ENCODE measurements at places on chromosomes 2 and 18.

GRCh38 chr2:12096051-12096787, 349.8 kb downstream of the LPIN1 start:
- no peak for DNase-seq

GRCh38 chr2:207202645-207203044, 36.9 kb upstream of the KLF7 start:
- peak; percentile 65 for DNase-seq

GRCh38 chr18:72846736-72847533, 20.9 kb downstream of the NETO1 start:
- no peak for DNase-seq

- DNase-seq: peak; percentile 49
Observed at GRCh38 chr2:146939991-146940685, 904.7 kb upstream of the ACVR2A start.

- peak; percentile 39 for DNase-seq
Observed at GRCh38 chr2:167136879-167137596, 248.8 kb downstream of the XIRP2 start.

DNA sequence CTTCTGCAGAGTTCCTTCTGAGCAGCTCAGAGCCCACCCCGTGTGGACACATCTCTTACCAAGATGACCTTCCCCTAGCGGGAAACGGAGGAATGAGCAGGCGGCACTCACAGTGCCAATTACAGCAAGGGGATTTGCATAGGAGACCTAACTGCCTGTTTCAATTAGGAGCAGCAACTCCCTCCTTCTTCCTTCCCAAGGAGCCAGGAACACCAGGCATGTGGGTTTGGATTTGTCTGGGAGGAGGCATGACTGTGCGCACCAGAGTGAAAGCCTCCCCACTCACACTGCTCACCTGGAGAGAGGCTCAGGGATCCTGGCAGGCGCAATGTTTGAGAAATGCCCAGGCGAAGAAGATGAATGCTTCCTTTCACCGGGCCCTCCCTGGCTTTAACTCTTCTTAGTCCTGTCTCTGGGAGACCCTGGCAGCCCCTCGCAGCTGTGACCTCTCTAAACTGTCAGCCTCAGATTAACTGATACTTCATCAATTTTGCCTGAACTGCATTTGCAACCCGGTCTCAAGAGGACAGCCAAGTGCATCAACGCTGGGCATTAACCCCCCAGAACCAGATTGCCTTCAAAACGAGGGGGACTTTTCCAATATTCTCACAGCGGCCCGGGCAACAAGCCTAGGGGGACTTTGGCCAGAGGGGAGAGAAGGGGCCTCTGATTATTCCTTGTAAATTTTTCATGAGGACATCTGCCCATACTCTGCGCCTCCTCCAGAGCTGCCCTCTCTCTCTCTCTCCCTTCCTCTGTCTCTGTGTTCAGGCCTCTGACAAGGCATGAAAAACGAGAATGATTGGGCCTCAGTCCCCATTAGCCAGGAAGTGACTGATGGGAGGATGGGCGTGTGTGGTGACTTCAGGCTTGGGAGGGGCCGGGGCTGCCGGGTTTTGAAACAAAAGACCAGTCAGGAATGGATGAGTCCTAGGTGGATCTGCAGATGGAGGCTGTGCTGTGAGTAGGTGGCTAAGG, 93.8 kb downstream of the CMPK2 start:
- DNase-seq: peak; percentile 40

GRCh38 chr2:98012561-98012991, 16.8 kb upstream of the TMEM131 start:
- DNase-seq: no peak

- peak; percentile 93 for DNase-seq
Observed at GRCh38 chr2:239264492-239264837, 136.4 kb downstream of the HDAC4 start.

DNA sequence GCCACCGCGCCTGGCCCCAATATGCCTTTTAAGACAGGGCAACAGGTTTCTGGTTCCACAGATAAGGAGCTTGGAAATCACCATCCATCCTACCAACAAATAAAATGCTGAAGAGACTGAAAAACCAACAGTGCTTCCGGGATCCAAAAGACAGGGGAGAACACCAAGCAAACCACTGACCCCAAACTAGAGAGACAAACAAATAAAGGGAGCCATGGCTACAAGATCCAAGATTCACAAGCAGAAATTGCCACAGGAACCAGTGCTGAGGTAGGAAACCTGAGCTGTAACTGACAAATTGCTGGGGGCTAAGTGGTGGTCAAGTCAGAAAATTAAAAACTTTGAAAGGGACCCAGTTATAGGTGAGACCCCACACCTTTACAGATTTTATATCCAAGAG, 76.5 kb downstream of the ROCK2 start:
- DNase-seq: no peak

DNA sequence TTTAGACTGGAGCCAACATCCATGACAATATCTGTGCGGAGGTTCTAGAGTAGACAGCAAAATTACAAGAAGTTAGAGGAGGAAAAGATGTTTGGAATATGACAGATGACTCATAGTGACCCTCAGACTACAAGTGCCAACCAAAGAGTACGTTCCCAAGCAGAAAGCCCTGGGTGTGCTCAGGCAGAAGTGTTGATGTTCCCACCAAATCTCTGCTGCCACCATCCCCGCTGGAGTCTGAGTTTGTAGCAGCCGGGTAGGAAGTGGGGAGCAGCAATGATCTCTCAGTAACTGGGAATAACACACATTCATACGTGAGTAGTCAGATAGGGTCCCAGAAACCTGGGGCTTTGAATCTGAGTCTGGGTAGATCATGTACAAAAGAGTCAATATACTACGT, 73.2 kb downstream of the XDH start:
- no peak for DNase-seq

DNA sequence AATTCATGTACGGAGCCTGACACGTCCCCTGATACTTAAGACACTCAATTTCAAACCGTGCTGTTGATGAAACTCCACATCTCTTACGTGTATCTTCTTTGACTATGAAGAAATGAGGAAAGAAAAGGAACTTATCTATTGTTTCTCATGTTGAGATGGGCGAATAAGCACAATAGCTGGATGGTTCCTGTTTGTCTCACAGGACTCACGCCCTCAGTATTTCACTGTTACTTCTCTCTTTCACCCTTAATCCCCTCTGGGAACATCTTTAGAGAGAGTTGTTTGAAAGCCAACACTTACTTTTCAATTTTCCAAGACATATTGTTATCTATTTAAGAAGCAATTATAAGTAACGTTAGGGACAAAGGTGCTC, 99.8 kb downstream of the COPS8 start:
- DNase-seq: no peak

GRCh38 chr2:219615894-219616293, 11.5 kb upstream of the SLC4A3 start:
- DNase-seq: no peak

- no peak for DNase-seq
Observed at GRCh38 chr2:240640939-240641338, 15.7 kb downstream of the GPR35 start.

DNA sequence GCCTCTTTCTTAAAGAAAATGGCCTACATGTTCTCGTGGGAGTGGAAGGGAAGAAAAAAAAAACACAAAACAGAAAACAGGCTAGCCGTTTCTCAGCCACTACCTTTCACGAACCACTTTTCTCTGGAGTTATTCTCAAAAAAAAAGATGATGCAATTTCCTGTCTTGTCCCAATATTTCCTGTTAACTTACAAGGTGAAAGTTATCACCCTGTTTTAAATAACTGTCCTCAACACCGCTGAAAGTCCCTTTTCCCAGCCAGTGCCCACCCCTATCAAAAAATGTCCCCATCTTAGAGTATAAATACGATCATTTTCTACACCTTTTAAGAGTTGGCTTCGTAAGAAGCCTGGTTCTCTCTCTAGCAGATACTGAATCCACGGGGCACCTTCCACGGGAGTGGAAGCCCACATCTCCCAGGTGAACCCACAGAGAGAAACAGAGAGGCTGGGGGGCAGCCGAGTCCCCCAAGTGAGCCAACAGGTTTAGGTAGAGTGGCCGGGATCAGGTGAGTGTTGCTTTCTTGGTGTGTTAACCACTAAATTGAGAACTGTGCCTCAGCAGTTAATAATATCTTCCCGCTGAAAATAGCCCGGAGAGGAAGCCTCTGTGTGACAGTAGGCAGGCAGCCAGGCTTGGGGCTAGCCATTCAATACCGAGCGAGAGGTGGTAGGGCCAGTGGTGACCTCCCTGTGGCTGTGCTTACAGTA, 15.9 kb downstream of the SMAD7 start:
- no peak for DNase-seq

GRCh38 chr2:119289642-119290041, 66.0 kb downstream of the STEAP3 start:
- no peak for DNase-seq

DNA sequence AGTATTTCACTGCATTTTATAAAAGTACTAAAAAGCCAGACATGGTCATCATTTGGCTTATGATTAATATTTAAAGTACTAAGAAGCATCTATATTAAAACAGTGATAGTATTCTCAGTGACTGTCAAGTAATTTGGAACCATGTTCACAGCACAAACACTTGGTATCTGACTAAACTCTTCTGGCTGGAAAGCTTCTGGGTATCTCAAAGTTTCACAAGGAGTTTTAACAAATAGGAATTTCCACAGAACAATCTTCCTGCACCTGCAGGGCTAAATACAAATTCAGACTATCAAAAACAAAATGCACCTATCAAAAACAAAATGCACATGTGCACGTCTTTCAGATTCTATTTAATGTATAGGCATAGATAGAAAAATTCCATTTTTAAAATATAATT, 158.8 kb downstream of the L3MBTL4 start:
- DNase-seq: no peak

DNA sequence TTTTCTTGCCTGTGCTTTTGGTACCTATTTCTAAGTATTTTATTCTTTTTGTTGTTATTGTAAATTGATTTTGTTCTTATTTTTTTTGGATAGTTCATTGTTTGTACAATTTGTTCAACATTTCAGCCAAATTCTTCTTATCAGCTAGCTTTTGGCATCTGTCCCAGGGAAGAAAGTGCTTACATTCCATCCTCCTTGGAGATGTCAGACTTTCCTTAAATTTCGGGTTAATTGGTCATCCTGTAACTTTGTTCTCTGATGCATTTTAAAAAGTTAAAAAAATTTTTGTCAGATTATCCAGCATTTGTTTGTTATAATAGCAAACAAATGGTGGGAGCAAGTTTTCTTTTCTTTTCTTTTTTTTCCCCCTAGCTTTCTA, 60.3 kb downstream of the PTH2R start:
- no peak for DNase-seq

DNA sequence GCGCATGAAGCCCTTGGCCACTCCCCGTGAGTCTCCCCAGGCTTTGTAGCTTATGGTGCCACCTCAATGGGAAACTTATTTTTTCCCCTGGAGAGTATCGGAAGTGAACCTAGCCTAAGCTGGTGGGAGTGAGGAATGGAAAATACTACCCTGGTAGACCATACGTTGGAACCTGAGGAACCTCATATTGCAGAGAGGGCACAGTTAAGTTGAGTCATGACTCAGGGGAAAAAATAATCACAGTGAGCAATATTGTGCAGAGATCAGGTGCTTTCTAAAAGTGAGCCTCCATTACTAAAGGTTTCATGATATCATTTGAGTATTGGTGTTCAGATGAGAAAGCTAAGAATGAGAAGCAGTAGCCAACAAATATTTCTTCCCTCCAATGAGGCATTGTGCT, 360.5 kb upstream of the NT5C1B start:
- DNase-seq: no peak

DNA sequence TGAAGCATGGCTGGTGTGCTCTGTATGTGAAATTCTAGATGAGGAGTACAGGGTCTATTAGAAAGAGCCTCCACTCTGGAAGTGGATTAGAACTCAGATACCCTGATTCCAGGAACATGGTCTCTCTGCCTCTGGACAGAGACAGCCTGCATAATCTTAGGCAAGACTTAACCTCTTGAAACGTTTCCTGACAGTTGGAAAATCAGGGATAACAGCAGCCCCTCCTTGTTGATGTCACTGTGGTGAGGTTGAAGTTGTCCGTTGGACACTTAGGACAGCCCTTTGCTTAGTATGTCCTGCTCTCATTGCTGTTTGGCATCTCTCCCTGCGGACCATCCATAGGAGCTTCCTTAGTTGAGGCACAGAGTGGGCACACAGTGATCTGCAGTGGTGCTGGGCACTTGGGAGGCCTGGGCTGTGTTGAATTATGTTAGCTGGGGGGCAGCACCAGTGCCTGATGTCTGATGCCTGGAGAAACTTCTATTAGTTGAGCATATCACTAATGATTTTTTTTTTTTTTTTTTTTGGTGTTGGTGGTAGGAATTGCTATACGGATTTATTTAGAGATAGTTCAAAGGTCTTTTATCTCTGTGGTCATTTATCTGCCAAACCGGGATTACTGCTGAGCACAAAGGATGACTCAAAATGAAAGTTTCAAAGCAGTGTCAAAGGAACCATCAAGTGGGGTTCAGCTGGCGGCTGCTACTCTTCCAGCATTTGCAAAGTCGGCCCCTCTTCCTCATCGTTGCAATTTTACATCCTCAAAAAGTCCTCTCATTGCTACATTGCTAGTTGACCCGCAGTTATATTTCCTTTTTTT, 28.8 kb downstream of the SETBP1 start:
- DNase-seq: no peak

- DNase-seq: no peak
Observed at GRCh38 chr2:239114616-239115265, 266.9 kb downstream of the TWIST2 start.

GRCh38 chr18:55123361-55123760, 164.1 kb upstream of the CCDC68 start:
- peak; percentile 27 for DNase-seq

DNA sequence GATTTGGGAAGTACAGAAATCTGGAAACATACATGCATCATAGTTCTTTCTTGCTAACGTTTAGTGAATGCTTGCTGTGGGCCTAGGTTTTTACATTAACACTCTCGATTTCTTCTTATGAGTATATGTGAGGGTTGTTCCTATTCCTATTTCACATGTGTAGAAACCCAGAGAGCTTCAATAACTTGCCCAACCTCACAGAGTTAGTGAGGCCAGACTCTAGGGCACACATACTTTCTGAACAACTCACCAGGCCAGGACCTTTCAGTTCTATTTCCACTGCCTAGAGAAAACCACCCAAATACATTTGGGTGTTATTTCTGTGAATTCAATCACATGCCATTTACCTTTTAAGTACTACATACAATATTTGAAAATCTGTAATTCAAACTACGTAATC, 8.2 kb upstream of the KCTD1 start:
- DNase-seq: no peak

- no peak for DNase-seq
Observed at GRCh38 chr2:42673989-42674579, 89.9 kb downstream of the OXER1 start.

DNA sequence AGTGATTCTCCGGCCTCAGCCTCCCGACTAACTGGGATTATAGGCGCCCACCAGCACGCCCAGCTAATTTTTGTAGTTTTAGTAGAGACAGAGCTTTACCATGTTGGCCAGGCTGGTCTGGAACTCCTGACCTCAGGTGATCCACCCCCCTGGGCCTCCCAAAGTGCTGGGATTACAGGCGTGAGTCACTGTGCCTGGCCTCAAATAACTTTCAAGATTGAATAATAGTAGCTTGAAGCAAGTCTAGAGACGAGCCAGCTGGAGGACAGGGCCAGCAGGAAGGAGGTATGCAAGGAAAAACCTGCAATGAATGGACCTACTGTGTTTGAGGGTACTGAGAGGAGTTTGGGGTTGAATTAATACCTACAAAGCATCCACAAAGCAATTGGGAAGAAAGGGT, 87.5 kb downstream of the MSH2 start:
- DNase-seq: no peak
